Central memory CD8-positive, alpha-beta T cell (primary cell): ENCODE measurements at places on chromosomes 13 and 19.

DNA sequence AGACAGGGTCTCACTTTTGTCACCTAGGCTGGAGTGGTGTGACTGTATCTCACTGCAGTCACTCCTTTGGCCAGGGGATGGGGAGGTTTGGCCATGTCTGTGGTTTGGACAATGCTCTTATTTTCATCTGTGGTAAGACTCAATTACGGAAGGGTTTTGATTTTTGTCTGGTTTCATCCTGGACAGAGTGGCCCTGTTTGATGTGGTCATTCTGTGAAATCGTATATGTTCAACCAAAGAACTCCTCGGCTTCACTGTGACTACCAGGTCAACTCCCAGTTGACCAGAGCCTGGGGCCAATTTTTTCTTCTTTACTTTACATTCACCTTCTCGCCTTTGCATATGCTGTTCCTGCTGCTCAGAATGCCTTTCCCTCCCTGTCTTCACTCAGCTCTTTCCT lies 6.8 kb upstream of the CCDC124 start:
- no peaks in the 10 kb centered on the region for H3K36me3 ChIP-seq
- no peak for DNase-seq
- no peaks in the 10 kb centered on the region for H3K4me1 ChIP-seq
- peaks cover 6% of the 10 kb centered on the region for H3K27me3 ChIP-seq

GRCh38 chr19:48342841-48343540 lies 17.6 kb downstream of the EMP3 start:
- DNase-seq, result no peak
- no peak overlapping the region for H3K27ac ChIP-seq
- peaks cover 2% of the 10 kb centered on the region for H3K36me3 ChIP-seq
- H3K4me1 ChIP-seq, result no peaks in the 10 kb centered on the region

DNA sequence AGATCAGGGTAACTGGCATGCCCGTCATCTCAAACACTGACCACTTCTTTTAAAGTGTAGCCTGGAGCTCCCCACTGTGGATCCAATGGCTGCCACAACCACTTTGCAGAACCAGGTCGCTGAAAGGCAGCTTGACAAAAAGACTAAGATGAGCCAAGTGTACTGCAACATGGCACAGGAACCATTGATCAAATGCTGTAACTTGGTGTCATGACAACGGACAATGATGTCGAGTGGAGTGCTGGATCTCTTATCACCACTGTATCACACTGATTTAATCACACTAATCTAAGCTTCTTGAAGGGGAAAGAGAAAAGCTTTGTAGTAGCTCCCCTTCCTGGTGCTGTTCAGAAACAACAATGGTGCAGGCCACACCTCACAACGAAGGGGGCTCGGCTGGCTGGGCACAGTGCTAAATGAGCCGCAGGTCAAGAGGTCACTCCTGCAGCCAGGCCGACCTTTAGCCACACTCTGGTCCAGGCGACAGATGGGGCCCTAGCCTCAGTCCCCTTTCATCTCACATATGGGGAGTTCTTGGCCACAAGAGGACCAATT lies 2.2 kb upstream of the TNFRSF19 start:
- H3K36me3 ChIP-seq, result no peaks in the 10 kb centered on the region
- no peak for DNase-seq
- no peaks in the 10 kb centered on the region for H3K4me1 ChIP-seq
- H3K27me3 ChIP-seq, result peaks cover 78% of the 10 kb centered on the region

- no peaks in the 10 kb centered on the region for H3K27me3 ChIP-seq
- no peak overlapping the region for H3K27ac ChIP-seq
- no peaks in the 10 kb centered on the region for H3K4me1 ChIP-seq
- H3K36me3 ChIP-seq, result no peaks in the 10 kb centered on the region
- no peak for DNase-seq
These were observed 50.7 kb downstream of the UGGT2 start for GRCh38 chr13:96002322-96003131.

DNA sequence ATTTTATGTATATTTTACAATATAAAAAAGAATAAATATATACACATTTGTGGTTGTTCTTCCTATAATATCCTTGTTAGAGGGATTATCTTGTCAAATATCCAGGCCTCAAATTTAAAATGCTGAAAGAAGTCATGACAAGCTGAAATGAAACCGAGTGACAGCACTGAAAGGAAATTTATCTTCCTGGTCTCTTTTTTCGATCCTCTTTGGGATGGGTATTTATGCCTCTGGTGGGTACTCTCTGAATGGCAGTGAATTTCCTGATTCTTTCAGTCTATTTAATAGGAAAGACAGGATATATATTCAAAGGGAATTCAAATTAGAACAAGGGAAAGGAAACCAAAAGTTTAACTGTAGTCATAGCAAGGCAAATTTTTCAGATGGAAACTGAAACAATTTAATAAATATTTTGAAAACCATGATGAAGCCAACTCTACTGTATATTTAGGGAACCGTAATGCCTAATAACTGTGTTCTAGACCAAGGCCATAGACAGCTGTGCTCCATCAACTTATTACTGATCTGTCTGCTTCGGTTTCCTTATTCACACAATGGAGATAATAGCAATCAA lies 97.9 kb downstream of the DLEU7 start:
- H3K27me3 ChIP-seq, result peaks cover 15% of the 10 kb centered on the region
- H3K36me3 ChIP-seq, result peaks cover 2% of the 10 kb centered on the region
- H3K4me3 ChIP-seq, result no peak overlapping the region
- H3K4me1 ChIP-seq, result peaks cover 6% of the 10 kb centered on the region

DNA sequence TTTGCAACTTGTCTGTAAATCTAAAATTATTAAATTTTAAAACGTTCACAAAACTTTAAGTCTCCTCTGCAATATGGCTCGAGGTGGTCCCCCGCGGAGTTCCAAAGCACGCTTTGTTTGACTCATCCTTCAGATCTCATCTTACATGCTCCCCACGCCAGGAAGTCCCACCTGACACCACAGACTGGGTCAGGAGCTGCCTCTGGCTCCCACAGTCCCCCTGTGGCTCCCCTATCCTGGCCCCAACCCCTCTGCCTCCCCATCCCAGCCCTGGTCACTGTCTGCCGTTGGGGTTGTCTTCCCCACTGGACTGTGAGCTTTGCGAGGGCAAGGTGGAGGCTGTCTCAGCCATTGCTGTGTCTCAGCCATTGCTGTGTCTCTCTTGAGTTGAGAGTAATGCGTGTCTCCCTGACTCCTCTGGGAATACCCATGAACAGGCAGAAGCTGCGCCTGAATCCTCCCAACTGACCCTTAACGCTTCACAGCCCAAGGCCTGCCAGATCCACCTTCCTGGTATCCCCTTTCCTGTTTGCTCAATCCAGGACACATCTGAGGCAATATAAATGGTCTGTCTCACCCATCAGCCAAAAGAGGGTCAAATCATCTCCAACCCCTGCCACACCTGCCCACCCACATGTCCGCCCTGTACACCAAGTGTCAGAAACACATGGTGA lies 15.9 kb downstream of the DYRK1B start:
- peaks cover 2% of the 10 kb centered on the region for H3K36me3 ChIP-seq
- DNase-seq, result no peak
- H3K4me3 ChIP-seq, result no peak overlapping the region
- no peaks in the 10 kb centered on the region for H3K27me3 ChIP-seq
- no peak overlapping the region for H3K27ac ChIP-seq

- no peak overlapping the region for H3K27ac ChIP-seq
- peaks cover under 1% of the 10 kb centered on the region for H3K36me3 ChIP-seq
- peaks cover 55% of the 10 kb centered on the region for H3K27me3 ChIP-seq
- H3K4me1 ChIP-seq, result no peaks in the 10 kb centered on the region
These were observed 406.3 kb downstream of the DCT start for GRCh38 chr13:94073007-94073744.

GRCh38 chr13:102235689-102236088 lies 166.2 kb downstream of the FGF14 start:
- peaks cover 10% of the 10 kb centered on the region for H3K27me3 ChIP-seq
- H3K36me3 ChIP-seq, result no peaks in the 10 kb centered on the region
- H3K4me3 ChIP-seq, result no peak overlapping the region

DNA sequence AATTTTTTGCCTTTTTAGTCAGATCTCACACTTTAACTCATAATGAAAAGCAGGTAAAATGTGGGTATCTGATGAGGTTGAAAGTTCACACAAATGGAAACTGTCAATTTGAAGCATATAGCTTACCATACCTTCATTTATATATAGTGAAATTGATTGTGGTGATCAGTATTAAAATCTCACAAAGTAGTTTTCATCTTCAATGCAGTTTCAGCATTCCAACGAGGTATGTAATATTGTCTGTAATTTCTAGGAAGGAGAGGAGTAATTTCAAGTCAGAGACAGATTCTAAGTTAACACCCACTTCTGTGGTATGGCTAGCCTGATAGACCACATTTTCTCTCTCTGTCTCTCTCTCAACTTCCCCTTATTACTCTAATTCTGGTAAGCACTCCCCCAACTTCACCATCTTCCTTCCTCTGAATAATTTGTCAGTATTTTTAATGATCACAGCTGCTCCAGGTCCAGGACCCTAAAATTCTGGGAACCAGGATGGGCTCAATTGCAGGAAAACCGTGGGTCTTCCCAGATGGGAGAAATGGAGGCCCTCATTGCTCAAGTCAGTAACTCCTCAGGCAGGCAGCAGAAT lies 455.7 kb downstream of the FGF9 start:
- no peaks in the 10 kb centered on the region for H3K36me3 ChIP-seq
- peaks cover 19% of the 10 kb centered on the region for H3K4me1 ChIP-seq
- no peak overlapping the region for H3K4me3 ChIP-seq
- peak overlapping the region; percentile 19 for H3K27ac ChIP-seq

DNA sequence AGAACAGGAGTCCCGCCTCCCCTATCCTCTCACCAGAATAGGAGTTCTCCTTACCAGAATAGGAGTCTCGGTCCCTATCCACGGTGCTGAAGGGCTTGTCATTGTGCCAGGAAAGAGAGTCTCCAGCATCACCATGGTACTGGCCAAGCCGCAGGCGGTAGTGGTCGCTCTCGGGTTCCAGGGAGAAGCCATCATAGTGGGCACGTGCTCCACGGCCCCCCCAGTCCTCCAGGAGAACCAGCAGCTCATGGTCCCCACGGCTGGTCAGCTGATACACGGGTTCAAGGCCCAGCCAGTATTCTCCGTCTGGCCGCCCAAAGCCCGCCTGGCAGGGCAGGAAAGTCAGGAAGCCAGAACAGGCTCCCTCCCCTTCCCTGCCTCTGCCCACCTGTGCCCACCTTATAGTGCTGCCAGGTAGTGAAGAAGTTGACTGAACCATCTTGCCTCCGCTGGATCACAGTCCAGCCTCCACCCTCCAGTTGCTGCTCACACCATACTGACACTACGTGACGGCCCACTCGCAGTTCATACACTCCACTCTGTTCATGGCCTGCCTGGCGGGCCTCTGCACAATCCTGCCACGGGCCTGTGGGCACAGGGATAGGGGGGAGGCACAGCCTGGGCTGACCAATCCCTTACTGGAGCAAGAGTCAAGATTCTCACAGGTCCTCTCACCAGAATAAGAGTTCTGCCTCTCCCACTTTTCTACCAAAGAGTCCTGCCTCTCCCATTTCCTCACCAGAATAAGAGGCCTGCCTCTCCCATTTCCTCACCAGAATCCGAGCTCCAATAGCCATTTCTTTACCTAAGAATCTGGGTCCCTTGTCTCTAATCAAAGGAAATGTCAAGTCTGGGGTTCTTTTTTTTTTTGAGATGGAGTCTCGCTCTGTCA lies 7.4 kb downstream of the SHFL start:
- H3K4me1 ChIP-seq, result peaks cover 14% of the 10 kb centered on the region
- H3K4me3 ChIP-seq, result no peak overlapping the region
- H3K27ac ChIP-seq, result peak overlapping the region; percentile 67

- peak overlapping the region; percentile 94 for H3K27ac ChIP-seq
- H3K27me3 ChIP-seq, result no peaks in the 10 kb centered on the region
- no peak for DNase-seq
- H3K4me1 ChIP-seq, result peaks cover 14% of the 10 kb centered on the region
These were observed 461 bp upstream of the HSPB6 start for GRCh38 chr19:35757231-35757748.

DNA sequence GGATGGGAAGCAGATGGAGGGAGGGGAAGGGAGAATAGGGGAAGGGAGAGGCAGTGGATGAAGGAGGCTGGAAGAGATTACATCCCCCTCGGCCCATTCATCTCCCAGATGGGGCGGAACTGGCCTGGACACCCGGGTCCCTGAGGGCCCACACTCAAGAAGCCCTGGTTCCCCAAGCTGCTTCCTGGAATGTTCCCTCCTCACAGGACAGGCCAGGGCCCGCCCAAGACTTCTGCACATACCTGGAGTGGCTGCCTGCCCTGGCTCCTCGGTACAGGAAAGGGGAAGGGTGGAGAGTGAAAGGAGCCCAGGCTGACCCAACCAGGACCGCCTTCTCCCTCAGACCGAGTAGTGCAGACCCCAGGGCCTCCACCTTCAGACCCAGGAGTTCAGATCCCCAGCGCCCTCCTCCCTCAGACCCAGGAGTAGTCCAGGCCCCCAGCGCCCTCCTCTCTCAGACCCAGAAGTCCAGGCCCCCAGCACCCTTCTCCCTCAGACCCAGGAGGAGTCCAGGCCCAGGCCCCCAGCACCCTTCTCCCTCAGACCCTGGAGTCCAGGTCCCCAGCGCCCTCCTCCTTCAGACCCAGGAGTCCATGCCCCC lies 489 bp downstream of the NTF4 start:
- peaks cover 59% of the 10 kb centered on the region for H3K27me3 ChIP-seq
- DNase-seq, result no peak
- no peak overlapping the region for H3K27ac ChIP-seq
- no peak overlapping the region for H3K4me3 ChIP-seq
- H3K4me1 ChIP-seq, result no peaks in the 10 kb centered on the region
- H3K36me3 ChIP-seq, result no peaks in the 10 kb centered on the region

DNA sequence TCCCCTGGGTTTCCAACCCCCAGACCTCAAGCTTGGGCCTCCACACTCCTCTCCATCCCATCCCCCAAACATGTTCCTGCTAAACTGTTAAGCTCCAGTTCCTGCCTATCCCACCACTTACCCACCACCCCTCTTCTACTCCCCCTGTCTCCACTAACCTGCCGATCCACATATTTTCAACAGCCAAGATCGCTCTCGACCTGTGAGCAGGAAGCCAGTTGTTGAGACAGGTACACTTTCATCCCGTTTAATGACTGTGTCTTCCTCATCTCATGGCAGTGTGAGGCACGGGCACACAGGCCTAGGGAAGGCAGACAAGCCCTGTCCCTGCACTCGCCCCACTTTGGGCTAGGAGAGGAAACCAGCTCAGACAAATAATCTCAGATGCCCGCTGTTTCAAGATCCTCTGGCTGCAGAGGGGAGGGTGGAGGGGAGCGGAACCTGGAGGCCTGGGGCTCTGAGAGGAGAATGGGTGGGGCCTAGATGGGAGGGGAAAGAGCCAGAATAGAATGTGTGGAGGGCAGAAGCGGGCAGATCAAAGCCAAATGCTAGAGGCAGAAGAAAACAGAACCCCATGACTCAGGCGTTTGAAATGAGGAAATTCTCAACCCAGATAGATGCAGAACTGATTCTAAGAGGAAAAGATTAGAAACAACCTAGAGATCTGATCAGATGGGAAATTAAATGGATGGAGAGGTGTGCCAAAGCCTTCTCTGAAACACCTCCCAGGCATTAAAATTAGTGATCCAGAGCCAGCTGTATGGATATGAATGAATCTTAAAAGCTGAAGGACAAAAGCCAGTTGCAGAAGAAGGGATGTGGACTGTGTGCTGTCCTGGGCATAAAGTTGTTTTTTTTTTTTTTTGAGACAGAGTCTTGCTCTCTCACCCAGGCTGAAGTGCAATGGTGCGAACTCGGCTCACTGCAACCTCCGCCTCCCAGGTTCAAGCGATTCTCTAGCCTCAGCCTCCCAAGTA lies 16.9 kb upstream of the CYP2S1 start:
- peaks cover 6% of the 10 kb centered on the region for H3K4me1 ChIP-seq
- H3K27ac ChIP-seq, result peak overlapping the region; percentile 29
- H3K36me3 ChIP-seq, result no peaks in the 10 kb centered on the region
- no peak for DNase-seq

- H3K27me3 ChIP-seq, result peaks cover 40% of the 10 kb centered on the region
- H3K27ac ChIP-seq, result no peak overlapping the region
These were observed 4.0 kb upstream of the PNMA8B start for GRCh38 chr19:46499692-46500091.
